ENCODE measurements at places on chromosomes 16 and 17.

GRCh38 chr16:88591577-88592021, 21.4 kb downstream of the ZC3H18 start:
- DNase-seq: peak; percentile 29

- DNase-seq: peak; percentile 58
Observed at GRCh38 chr16:78796221-78796866, 696.9 kb downstream of the WWOX start.

DNA sequence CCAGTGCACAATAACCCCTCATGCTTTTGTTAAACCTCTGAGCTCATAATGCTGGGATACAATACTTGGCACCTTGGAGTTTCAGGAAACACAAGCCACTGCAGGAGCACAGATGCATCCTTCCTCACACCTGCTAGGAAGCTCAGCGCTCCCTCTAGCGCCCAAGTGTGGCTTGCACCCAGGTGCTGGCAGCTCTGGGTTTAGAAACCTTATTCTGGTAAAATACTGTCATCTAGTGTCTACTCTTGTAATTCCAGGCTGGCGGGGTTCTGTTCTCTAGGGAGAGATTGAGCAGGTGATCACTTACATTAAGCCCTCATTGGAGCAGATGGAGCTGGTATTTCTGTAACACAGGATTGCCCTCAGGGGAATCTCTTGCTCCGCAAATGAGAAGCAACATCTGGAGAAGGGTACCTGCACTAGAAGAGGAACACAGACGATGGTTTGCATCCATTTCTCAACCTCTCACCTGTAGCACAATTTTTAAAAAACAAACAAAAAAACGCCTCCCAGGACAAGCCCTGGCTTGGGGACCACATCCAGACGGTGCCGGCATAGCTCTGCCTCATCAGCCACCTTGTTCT, 1.5 kb downstream of the CCL1 start:
- peak; percentile 92 for DNase-seq

DNA sequence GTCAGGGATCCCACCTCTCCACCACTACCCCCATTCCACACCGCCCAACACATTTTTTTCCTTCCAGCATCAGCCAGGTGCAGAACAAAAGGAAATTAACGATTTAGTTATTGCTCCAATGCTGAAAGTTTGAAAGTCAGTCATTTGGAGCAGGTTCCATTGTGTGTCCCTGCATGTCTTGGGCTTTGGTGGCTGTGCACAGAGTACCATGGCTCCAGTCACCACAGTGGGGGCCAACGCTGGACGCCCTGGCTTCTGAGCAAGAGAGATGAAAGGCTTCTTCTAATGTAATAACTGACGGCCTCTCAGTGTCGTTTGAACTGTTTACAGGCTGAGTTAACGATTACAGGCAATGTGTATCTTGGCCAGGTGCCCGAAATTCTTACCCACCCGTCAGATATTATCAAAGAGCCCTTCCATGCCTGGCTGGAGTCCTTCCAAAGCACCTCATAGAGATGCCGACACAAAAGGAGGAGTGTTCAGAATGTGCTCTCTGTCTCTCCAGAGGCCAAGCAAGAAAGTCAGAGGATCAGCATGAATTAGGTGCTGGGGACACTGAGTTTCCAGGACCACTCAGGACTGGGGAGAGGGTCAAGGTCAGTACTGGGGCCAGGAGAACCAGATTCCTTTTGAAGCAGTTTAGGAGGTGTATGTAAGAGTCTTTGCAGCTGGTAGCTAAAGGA, 25.9 kb downstream of the RNF43 start:
- DNase-seq: no peak

Measured in NB4 (cell line).